Muscle of leg (tissue), 16 donors: ENCODE measurements at places on chromosomes 2 and 18. TPM values are rescaled to one million over a fixed set of nuclear protein-coding genes. Genes with fewer than 3 reads are reported as not detected.

STRADB gene
- 39.2 TPM for polyA plus RNA-seq

GRCh38 chr2:174699993-174700766 is 64.1 kb downstream of the CHRNA1 start:
- H3K4me3 ChIP-seq, result no peak overlapping the region
- no peaks in the 10 kb centered on the region for H3K36me3 ChIP-seq
- no peak overlapping the region for H3K27ac ChIP-seq
- H3K27me3 ChIP-seq, result peaks cover under 1% of the 10 kb centered on the region

- H3K27ac ChIP-seq, result peak overlapping the region; percentile 89
- peaks cover 4% of the 10 kb centered on the region for H3K36me3 ChIP-seq
- H3K4me3 ChIP-seq, result peak overlapping the region; percentile 70
- no peaks in the 10 kb centered on the region for H3K27me3 ChIP-seq
- peaks cover 27% of the 10 kb centered on the region for H3K4me1 ChIP-seq
Observed at GRCh38 chr2:6866275-6866671, 566 bp upstream of the CMPK2 start.

- no peak for DNase-seq
- H3K27ac ChIP-seq, result no peak overlapping the region
- peaks cover 41% of the 10 kb centered on the region for H3K27me3 ChIP-seq
- no peak overlapping the region for H3K4me3 ChIP-seq
- no peaks in the 10 kb centered on the region for H3K4me1 ChIP-seq
Observed at GRCh38 chr2:120423167-120423943, 77.4 kb downstream of the INHBB start.

WDR33 gene
- 30.0 TPM for polyA plus RNA-seq

- no peak overlapping the region for H3K4me3 ChIP-seq
- H3K36me3 ChIP-seq, result no peaks in the 10 kb centered on the region
- no peak for DNase-seq
- no peaks in the 10 kb centered on the region for H3K27me3 ChIP-seq
Observed at GRCh38 chr2:68588589-68588988, 54.8 kb upstream of the PROKR1 start.

- H3K27me3 ChIP-seq, result no peaks in the 10 kb centered on the region
- peaks cover 4% of the 10 kb centered on the region for H3K4me1 ChIP-seq
- H3K4me3 ChIP-seq, result no peak overlapping the region
- no peaks in the 10 kb centered on the region for H3K36me3 ChIP-seq
- DNase-seq, result peak; percentile 45
Observed at GRCh38 chr2:143397884-143398614, 268.8 kb downstream of the ARHGAP15 start.

GCG gene
- 8.4 TPM for polyA plus RNA-seq

DNA sequence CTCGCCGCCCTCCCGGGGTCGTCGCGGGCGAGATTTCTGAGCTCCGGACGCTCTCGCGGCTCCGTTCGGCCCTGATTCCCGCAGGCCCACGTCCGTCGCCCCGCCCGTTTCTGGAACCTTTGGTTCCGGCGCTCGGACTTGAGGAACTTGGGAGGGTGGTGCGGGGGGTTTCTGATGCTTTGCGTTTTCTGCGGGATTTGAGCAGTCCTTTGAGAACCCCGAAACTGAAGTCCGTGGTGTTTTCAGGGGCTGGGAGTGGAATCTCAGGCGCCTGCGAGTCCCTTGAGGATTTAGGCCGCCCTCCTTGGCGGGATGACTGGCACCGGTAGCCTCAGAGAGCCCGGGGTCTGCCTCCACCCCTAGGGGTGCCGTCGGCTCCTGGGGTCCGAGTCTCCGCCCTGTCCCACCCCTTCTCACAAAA is 336 bp downstream of the THNSL2 start:
- H3K4me1 ChIP-seq, result peaks cover 5% of the 10 kb centered on the region
- H3K36me3 ChIP-seq, result no peaks in the 10 kb centered on the region
- no peak overlapping the region for H3K27ac ChIP-seq
- peak overlapping the region; percentile 60 for H3K4me3 ChIP-seq
- H3K27me3 ChIP-seq, result peaks cover 6% of the 10 kb centered on the region

DNA sequence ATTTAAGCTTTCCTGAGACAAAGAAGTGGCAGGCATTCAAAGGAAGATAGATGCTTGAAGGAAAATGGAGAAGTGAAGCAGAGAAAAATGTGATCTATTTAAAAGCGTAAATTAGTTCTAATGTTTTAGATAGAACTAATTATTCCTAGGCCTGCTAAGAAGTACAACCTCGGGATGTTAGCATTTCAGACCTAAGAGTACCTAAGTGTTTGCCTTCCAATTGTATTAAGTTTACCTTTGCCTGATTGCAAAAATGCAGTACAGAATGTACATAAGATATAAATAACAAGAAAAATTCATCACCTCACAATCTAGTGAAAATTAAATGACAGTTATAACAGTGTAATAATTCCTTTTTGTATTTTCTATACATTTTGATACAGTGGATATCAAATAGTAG is 71.1 kb upstream of the HNMT start:
- H3K4me3 ChIP-seq, result no peak overlapping the region
- no peaks in the 10 kb centered on the region for H3K4me1 ChIP-seq
- H3K27ac ChIP-seq, result no peak overlapping the region
- no peaks in the 10 kb centered on the region for H3K36me3 ChIP-seq

DNA sequence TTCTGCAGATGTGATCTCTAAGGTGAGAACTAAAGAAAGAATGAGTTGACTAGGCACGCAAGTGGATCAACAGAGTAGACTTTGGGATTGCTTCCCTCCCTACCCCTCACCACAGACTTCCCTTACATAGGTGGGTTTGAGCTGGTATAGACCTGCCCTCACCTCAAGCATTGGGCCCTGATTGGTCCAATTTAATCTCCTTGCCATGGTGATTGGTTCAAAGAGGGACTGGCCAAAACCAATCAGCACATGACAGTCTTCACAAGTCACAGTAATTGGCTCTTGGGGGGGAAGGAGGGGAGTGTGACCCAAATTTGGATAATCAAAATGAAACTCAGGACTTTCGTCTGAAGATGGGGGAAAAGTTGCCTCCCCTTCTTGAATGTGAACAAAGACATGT is 36.6 kb upstream of the LNPK start:
- DNase-seq, result no peak
- no peaks in the 10 kb centered on the region for H3K36me3 ChIP-seq
- H3K4me3 ChIP-seq, result no peak overlapping the region
- H3K27me3 ChIP-seq, result no peaks in the 10 kb centered on the region
- no peaks in the 10 kb centered on the region for H3K4me1 ChIP-seq
- H3K27ac ChIP-seq, result no peak overlapping the region

CHRND gene
- polyA plus RNA-seq, result 138 TPM

LOXHD1 gene
- 2.6 TPM for polyA plus RNA-seq

DNA sequence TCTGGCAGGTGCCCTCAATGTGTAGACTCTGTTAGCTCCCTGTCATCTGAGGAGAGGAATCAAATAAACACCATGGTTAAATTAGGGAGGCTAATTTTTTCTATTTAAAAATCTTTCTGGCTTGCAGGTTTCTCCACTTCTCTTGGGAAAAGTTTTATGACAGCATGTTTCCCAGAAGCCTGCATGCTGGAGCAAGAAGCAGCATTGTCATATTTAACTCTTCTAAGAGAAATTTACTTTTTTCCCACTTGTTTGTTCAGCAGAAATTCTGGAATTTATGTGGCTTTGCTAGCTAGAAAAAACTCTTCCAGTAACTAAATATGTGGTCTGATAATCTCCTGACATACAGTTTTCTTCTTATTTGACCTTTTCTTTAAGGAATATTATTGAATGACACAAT is 230.5 kb downstream of the PARD3B start:
- no peaks in the 10 kb centered on the region for H3K36me3 ChIP-seq
- no peak overlapping the region for H3K27ac ChIP-seq
- no peaks in the 10 kb centered on the region for H3K27me3 ChIP-seq
- DNase-seq, result peak; percentile 57
- H3K4me1 ChIP-seq, result no peaks in the 10 kb centered on the region

CXCR1 gene
- 0.11 TPM for polyA plus RNA-seq
